Activated CD4-positive, alpha-beta memory T cell treated with anti-CD3 and anti-CD28 coated beads, Interleukin-2, amount 10 ng/mL, durations not matched to agents 7 days and 5 days (primary cell): ENCODE measurements at places on chromosomes 16 and 17.

GRCh38 chr17:64270885-64271284 lies 7.8 kb upstream of the TEX2 start:
- DNase-seq: no peak

GRCh38 chr17:50186661-50187393 lies 14.6 kb downstream of the COL1A1 start:
- no peak for DNase-seq

DNA sequence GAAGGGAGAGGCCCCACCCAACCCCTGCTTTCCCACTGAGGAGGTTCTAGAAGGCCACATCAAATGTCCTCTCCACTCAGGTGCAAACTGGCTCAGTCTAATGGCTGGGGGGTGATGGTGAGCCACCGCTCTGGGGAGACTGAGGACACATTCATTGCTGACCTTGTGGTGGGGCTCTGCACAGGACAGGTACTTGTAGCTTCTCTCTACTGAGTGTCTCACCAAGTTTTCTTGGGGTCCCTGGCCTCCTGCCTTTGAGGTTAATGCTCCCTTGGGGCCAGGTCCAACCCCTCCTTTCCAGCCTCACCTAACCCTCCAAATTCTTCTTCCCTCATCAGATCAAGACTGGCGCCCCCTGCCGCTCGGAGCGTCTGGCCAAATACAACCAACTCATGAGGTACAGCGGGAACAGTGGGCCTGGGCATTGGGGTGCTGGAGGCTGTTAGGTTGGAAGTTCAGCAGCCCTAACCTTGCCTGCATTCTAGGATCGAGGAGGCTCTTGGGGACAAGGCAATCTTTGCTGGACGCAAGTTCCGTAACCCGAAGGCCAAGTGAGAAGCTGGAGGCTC lies 5.7 kb downstream of the ENO3 start:
- peak; percentile 60 for DNase-seq

- no peak for DNase-seq
Observed at GRCh38 chr17:17765359-17766076, 71.3 kb downstream of the SREBF1 start.

GRCh38 chr17:27368980-27369379 lies 75.1 kb downstream of the WSB1 start:
- no peak for DNase-seq

GRCh38 chr16:78303946-78304345 lies 204.5 kb downstream of the WWOX start:
- no peak for DNase-seq

- no peak for DNase-seq
Observed at GRCh38 chr16:59048876-59049275, 314.8 kb upstream of the GOT2 start.

DNA sequence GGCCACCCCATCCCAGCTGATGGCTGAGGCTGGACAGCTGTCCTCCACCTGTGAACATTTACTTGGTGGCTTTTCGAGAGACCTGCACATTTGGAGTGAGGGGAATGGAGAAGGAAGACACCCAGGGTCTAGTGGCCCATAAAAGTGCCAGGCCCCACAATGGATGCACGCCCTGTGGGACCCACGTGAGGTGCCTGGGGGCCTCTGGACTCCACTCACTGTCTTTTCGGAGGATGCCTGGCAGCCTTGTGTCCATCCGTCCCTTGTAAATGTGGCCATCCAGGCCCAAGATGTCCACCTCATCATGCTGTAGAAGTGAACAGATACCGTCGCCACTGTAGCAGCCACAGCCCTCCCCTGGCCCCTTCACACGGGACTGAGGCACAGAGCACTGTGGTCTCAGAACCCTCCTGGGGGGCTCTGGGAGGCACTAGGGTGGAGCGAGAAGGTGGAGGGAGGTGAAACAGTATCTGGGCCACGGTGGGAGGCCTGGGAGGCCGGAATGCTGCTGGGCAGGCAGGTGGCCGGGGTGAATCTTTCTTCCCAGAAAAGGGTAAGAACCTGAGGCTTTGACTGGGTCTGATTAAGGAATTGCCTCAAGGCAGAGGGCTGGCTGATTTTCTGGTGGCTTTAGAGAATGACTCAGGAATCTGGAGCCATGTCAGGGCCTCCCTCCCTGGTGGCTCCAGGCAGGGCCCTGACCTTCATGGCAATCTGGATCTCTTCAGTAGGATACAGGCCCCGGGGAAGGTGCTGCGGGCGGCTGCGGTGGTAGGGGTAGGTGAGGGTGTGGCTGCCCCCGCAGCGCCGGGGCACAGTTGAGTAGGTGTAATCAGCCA lies 11.5 kb downstream of the UBALD2 start:
- no peak for DNase-seq

- no peak for DNase-seq
Observed at GRCh38 chr16:81531419-81531821, 86.8 kb downstream of the CMIP start.

- DNase-seq: peak; percentile 83
Observed at GRCh38 chr16:28140788-28141618, 70.8 kb downstream of the XPO6 start.

DNA sequence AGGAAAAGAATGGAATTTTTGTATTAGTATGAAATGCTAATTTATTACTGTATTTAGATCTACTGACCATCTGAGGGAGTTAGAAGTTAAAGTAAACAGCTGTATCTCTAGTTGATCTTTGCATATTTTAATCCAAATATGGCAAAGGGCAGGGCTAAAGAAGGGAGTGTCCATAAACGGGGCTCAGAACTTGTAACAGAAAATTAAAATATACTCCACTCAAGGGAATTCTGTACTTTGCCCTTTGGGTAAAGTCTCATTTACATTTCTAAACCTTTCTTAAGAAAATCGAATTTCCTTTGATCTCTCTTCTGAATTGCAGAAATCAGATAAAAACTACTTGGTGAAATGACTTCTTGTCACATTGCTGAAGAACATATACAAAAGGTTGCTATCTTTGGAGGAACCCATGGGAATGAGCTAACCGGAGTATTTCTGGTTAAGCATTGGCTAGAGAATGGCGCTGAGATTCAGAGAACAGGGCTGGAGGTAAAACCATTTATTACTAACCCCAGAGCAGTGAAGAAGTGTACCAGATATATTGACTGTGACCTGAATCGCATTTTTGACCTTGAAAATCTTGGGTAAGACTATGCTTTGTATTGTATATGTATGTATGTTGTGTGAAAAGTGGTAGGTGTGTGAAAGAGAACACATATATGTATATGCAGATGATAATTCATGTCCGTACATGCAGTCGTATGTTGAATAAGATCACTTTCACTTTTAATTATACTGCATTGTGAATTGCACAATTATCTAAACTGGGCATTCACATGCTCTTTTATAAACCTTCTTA lies at the start of gene ASPA:
Gene ASPA (plus strand): TSS at position 186 of the 799 bp plus-strand sequence. CDS start 163 bp downstream, at position 349.
- DNase-seq: no peak

- no peak for DNase-seq
Observed at GRCh38 chr17:28508211-28508724, 2.1 kb downstream of the FOXN1 start.

DNA sequence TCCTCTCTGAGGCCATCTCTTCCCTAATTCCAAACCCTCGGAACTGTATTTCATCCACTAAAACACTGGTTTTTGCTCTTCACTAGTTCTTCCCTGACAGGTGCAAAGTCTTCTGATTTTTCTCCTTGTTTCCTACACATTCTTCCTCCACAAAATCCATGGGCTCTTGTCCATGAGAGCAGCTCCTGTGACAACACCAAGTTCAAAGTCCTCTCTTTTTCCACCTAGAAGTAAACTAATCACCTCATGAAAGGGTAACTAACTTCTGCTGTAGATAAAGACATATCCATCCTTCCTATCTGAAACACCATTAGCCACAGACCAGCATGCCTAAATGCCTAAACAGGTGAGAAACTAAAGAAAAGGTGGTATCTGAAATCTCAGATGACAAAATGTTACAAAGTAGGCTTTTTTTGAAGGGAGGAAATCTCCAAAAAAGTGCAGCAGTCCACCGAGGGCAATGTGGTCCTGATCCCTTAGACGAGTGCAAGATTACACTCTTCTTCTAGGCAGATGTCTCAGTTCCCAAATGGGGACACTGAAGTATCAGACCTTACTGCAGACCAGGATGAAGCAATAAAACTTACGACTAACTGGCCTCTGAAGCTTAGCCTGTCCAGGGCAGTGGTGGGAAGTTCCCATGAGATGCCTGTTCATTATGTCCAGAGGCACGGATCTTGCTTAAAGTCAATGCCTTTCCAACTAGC lies 2.8 kb downstream of the PIP4K2B start:
- DNase-seq: no peak

DNA sequence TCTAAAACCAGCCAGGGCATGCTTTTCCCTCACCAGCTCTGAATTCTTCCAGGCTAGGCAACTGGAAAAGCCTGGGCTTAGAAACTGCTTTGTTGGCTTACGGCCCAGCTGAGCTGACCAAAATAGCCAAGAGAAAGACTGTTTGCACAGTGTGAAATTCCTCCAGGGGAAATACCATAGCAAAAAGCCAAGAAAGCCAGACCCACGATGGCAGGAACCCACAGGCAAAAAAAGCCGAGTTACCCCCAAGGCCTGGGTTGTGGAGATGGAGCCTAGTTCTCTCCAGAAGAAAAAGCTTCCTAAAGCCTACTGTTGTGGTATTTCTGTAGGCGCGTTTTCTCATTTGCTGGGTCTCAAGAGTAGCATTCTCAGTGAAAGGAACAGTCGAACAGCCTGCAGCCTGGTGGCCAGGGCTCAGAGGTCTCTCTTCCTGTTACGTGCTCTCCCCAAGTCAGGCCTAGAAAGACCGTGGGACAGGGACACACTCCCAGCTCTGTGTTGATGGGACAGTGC lies 9.2 kb downstream of the SP2 start:
- no peak for DNase-seq

GRCh38 chr16:6692874-6693273 lies 639.8 kb upstream of the RBFOX1 start:
- DNase-seq: no peak

GRCh38 chr16:65855171-65856145 lies 511.0 kb upstream of the CDH5 start:
- DNase-seq: no peak

- no peak for DNase-seq
Observed at GRCh38 chr17:82900741-82901140, 60.9 kb upstream of the ZNF750 start.

DNA sequence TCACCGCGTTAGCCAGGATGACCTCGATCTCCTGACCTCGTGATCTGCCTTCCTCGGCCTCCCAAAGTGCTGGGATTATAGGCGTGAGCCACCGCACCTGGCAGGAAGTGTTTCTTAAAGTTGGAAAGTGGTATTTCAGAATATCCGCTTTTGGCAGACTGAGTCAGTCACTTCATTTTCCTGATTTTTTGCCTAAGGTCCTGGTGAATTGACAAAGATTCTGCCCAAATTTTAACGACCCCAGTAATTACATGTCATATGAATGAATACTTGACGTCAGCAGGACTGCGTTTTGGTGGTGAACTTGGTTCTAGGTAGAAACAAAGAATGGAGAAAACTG lies 4.5 kb upstream of the BRCA1 start:
- no peak for DNase-seq

GRCh38 chr17:4008441-4009185 lies 44.4 kb upstream of the ATP2A3 start:
- DNase-seq: no peak

GRCh38 chr16:88309908-88310265 lies 72.9 kb upstream of the ZNF469 start:
- no peak for DNase-seq

DNA sequence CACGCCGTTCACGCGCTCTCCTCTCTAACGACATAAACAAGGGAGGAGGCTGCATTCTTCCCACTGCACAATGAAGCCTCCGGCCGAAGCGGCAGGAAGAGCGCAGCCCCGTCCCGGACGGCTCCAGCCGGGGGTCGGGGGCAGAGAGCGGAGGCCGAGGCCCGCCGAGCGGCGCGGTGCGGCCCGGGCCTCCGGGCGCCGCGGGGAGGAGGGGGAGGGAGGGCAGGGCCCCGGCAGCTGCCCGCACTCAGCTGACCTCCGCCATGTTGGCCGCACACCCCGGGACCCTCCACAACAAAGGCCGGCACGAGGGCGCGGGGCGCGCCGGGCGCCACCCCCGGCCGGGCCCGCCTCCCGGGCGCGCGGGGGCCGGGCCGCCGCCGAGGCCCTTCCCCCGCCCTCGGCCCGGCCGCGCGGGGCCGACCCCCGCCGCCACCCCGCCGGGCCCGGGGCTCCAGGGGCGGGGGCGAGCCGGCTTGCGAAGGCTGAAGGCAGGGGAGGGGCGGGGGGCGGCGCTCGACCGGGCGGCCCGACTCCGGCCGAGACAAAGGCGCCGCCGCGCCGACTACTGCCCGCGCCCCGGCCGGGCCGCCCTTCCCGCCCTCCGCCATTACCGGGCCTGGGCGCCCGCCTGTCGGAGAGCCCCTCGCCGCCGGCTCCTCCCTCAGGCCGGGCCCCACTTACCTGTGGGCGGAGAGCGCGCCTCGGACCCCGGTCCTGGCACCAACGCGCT lies 527 bp downstream of the SIAH1 start:
- peak; percentile 32 for DNase-seq

DNA sequence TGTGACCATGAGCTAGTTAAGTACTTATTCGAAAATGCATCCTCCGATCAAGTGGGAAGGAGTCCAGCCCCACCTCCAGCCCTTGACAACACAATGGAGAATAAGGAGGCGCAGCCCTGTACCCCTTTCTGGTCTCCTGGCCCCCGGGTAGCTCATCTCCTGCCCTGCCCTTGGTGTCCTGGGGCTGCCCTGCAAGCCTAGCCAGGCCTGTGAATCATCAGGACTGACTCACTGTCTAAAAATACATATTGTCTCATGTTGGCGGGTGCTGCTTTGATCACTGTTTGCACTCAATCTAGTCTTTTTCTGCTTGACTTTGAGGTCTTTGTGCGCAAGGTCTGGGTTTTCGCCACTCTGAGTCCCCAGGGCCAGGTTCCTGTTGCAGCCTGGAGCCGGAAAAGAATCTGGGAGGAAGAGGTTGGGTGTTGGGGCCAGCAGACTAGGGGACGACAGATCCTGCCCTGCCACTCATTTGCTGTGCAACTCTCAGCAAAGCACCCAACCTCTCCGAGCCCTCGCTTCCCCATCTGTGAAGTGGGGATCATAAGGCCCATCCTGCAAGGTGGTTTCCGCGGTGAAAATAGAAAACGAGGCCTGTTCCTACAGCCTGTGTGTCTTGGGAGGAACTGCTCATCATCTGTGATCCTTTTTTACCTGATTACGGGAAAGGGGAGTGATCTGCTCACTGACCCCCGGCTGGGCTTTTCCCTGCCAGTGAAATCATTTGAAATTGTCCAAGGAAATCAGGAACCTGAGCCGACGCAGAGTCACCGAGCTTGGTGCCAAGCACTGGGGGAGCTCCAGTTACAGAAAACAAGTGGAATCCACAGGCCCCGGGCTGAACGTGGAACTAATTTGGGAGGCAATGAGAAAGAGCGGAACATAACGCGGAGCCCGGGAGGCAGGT lies 230.4 kb downstream of the PARN start:
- DNase-seq: no peak
